ENCODE measurements at places on chromosomes 12 and 14.

GRCh38 chr12:41888285-41888684, 256.4 kb downstream of the GXYLT1 start:
- no peak for DNase-seq

DNA sequence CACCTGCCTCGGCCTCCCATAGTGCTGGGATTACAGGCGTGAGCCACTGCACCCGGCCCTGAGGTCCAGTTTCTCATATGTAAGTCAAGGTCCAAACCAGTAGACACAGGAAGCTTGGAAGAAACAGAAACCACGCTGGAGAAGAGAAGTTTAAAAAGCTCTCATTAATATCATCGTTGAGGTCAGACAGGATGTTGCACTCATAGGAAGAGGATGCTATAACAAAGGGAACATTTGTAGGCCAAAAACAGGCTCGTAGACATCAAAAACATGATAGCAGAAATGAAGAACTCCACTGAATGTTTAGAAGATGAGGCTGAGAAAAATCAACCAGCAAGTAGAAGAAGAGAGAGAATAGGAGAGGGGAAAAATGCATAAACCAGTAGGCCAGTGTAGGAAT, 46.8 kb downstream of the ACACB start:
- no peak for DNase-seq

DNA sequence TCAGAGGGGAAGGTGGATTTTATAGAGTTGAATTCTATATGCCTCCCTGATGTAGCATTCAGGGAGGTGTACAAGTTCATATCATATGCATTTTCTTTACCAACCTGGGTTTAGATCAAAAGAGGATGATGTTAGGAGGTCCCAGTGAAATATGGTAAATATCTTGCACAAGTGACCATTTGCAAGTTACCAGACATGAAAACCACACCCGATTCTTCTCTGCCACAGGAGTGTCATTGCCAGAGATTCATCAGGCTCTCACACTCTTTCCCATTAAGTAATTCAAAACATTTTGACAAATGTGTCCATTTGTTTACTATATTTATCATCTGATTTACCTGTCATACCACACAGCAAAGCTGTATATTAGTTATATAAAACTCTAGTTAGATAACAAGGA, 44.0 kb downstream of the VCPKMT start:
- DNase-seq: no peak

GRCh38 chr12:2173971-2174370, 121.2 kb downstream of the CACNA1C start:
- no peak for DNase-seq

- DNase-seq: no peak
Observed at GRCh38 chr12:65074932-65075331, 46.2 kb downstream of the WIF1 start.

DNA sequence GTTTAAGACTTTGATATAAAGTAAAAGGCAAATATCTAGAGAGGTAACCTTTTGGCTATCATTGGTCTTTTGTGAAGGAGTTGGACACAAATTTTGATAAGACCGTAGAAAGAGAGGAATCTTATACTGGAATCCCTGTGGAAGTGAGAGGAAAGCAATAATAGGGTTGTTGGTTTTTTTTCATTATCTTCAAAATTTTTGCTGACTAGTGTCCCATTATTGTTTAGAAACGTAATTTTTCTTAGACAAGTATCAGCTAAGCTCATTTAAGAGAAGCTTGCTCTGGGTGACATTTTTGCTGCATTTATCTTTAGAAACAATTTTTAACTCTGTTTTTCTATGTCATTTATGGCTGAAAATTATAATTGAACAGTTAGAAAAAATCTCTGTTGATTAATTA, 300.3 kb downstream of the SYT1 start:
- no peak for DNase-seq

Measured in stimulated activated CD8-positive, alpha-beta memory T cell treated with anti-CD3 and anti-CD28 coated beads, Interleukin-15, amount 100 ng/mL, for 48 hours (primary cell).